ENCODE measurements at places on chromosomes 3 and 15.

GRCh38 chr15:40059821-40060220 lies 20.8 kb upstream of the SRP14 start:
- DNase-seq, result no peak

DNA sequence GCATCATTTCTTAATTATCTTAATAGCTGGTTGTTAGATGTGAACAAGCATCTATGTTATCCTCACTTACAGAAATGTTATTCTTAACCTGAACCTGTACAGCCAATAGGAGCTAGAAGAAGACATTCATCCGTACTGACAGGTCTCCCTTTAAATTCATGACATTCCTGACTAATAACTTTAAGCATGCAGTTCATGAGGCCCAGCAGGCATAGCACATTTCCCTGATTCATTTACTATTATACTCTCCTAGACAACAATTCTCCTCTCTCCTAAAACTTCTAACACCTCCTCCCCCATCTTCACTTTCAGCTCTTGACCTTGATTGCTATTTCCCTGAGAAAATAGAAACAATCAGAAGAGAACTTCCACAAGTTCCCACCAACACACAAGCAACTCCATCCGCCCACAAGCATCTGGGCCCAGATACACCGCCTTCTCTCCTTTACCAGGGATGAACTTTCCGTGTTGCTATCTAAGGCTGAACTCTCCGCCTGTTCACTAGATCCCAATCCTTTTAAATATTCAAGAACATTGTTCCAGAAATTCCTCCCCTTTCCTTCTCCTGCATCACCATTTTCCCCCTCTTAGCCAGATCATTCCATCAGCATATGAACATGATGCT lies 62.9 kb upstream of the SPRED1 start:
- no peak for DNase-seq

GRCh38 chr15:27222479-27222878 lies 251.5 kb downstream of the GABRG3 start:
- no peak for DNase-seq

- DNase-seq, result no peak
Measured at GRCh38 chr3:155416500-155417118, 123.1 kb upstream of the STRIT1 start.

DNA sequence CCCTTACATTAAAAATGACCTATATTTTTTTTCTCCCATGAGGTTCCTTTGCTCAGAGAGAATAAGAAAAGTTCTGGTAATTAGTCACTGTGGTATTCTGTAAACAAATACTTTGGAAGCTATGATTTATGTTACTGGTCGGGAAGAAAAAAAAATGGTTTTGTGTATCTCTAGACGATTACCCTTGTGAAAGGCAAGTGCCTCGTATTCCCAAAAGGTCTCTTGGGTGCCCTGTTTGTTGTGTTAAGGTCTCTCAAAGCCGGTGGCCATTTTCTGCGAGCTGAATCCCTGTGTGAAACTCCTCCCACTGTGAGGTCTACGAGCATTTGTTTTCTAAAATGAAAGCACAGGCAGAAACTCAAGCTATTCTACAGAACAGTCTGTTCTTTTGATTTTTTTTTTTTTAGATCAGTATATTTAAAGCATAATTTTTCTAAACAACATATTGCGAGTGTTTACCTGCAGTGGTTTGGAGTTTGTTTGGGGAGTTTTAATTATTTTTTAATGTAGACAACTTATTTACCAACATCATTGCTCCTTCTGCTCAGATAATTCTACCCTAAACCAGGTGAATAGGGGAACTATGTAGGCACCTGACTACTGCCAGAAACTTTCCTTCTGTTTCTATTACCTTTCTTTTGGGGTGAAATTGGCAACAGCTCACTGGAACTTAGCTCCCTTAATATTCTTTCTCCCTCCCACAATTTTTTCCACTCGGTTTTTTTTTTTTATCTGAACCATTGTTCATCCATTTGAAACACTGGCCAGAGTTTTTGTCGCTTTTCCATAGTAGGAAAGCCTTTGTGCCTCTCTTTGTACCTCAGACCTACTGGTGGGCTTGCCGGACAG lies 44.0 kb downstream of the ZBTB38 start:
- DNase-seq, result peak; percentile 31

DNA sequence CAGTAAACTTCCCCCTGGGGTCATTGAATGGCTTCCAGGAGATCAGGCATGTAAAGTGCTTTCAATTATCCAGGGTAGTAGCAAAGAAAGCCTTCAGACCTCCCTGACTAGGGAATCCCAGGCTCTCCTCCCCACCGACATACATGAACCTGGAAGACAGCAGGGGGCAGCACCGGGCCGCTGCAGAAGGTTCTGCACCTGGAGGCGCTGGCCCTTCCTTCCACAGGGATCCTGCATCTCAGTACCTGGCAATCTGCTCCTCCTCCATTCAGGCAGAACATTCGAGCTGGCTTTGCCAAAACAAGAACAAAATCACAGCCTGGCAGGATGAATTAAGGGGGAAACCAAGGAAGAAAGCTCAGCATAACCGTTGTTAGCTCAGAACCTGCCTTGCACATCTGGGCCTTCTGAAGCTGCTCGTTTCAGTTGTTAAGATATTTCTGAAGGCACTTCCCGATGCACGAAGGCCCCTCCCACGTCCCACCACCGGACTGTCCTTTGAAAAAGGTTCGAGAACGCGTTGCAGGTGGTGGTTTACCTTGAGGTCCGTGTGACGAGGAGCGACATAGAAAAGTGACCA lies 237.7 kb downstream of the SLCO3A1 start:
- no peak for DNase-seq

- DNase-seq, result no peak
Measured at GRCh38 chr3:158420654-158421396, 150.2 kb upstream of the MLF1 start.

- no peak for DNase-seq
Measured at GRCh38 chr3:72421126-72421525, 427.1 kb downstream of the SHQ1 start.

GRCh38 chr3:160474416-160474838 lies 24.8 kb upstream of the TRIM59 start:
- DNase-seq, result no peak

DNA sequence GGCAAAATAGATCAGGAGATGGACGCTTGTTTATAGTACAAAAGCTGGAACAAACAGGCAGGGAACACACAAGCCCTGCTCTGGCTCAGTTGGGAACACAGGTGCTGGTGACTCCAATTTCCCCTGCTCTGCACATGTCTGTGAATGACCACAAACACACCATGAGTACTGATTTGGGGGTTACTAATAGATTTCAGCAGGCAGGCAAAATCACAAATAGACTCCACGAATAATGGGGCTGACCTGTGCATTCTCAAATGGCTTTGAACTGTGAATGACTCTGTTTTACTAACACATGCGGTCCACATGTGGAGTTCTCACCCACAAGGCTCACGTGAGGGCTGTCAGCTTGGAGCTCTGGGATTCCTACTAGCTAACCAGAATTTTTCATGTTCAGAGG lies 3.9 kb downstream of the RTP3 start:
- no peak for DNase-seq

GRCh38 chr15:69476704-69477473 lies 24.3 kb downstream of the RPLP1 start:
- no peak for DNase-seq

GRCh38 chr3:183122257-183122932 lies 23.1 kb upstream of the MCCC1 start:
- no peak for DNase-seq

GRCh38 chr3:42826141-42826540 lies 16.9 kb downstream of the ACKR2 start:
- no peak for DNase-seq

All from foreskin melanocyte (primary cell).